ENCODE measurements at places on chromosomes 11 and 22.

- DNase-seq = no peak
Observed at GRCh38 chr22:24976442-24977218, 24.1 kb downstream of the KIAA1671 start.

GRCh38 chr11:77201991-77202841, 74.2 kb downstream of the MYO7A start:
- no peak for DNase-seq

DNA sequence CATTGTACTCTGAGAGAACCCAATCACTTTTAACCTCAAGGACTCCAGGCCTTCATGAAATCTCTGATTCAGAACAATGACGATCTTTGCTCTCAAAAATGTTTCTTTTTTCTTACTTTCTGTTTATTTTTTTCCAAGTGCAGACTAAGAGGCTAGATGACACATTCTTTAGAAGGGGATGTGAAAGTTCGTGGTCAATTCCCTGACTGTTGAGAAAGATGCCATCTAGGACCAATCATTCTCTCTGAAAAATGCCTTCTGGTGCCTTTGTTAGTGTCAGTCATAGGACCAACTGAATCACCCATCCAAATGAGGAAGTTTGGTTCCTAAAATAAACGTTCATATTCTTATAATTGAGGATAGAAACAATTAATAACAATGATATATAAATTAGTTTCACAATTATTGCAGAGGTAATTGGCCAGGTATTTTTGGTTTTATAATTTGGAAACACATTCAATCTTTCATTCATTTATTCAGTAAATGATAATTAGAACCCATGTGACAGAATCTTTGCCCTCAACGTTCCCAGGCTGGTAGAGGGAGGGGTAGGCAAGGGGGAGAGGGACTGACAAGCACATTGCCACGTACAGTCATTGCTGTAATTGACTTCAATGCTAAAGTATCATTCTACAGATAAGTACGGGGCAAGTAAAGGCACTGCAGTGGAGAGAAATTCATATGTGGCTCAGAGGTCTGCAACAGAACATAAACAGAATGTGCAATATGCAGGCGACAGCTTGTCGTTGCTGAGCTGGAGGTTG, 333.4 kb upstream of the MPPED2 start:
- DNase-seq = peak; percentile 12

- no peak for DNase-seq
Observed at GRCh38 chr22:43226377-43227238, 39.7 kb upstream of the TTLL12 start.

All from CD4-positive, alpha-beta T cell treated with Interleukin-4 for 1 hour (primary cell).